Activated CD8-positive, alpha-beta memory T cell treated with anti-CD3 and anti-CD28 coated beads for 4 hours (primary cell): ENCODE measurements at places on chromosomes 5 and 9.

- no peak for DNase-seq
Measured at GRCh38 chr5:16538006-16538405, 72.4 kb upstream of the ZNF622 start.

- no peak for DNase-seq
Measured at GRCh38 chr9:38066914-38067858, 1.8 kb downstream of the SHB start.

- no peak for DNase-seq
Measured at GRCh38 chr5:86878250-86878649, 260.5 kb downstream of the COX7C start.

- no peak for DNase-seq
Measured at GRCh38 chr9:22452415-22453010, 5.9 kb downstream of the DMRTA1 start.

GRCh38 chr9:96612105-96612965, 7.3 kb downstream of the CDC14B start:
- no peak for DNase-seq

DNA sequence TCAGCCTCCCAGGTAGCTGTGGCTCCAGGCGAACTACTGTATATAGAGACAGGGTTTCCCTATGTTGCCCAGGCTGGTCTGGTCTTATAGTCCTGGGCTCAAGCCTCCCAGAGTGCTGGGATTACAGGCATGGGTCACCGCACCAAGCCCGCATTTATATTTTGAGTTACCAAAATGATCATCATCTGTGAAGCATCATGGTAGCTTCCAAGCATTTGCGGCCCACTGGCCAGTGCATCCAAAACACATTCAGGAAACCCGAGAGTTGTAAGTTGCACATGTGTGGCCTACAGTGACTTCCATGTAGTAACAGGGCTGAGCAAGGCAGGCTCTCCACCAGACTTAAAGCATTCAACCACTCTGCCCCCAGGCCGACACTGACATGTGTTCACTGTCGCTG, 2.3 kb downstream of the BRD3OS start:
- no peak for DNase-seq

DNA sequence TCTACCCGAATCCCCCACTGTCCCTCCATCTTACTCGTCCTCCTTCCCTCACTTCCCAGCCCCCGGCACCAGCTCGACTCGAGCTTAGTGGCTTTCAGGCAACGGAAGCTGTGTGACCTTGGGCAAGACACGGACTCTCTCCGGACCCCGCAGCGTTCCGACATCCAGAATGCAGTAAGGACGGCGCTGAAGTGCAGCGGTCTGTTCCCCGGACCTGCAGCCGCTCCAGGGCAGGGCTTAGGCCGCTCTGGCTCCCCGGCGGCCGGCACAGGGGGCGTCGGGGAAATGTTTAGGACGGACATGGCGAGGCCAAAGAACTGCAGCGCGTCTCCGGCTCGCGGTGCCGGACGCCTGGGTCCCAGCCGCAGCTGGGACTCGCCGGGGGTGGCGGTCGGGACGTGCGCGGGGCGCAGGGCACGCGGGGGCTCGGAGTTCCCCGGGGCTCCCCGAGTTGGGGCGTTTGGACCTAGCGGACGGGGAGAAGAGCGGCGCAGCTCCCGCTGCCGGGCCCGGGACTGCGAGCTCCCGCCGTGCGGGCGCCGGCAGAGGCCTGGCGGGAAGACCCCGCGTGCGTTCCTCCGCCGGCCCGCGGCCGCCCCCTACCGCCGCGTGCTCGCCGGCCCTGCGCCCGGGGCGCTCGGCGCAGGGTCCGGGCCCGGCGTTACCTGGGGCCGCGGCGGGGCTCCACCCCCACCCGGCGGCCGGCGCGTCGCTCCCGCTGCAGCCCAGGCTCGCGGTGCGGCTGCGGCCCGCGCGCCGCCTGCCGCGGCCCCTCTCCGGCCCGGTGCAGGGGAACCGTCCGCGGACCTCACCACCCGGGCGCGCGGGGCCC, 5.6 kb upstream of the RNF44 start:
- DNase-seq: no peak

DNA sequence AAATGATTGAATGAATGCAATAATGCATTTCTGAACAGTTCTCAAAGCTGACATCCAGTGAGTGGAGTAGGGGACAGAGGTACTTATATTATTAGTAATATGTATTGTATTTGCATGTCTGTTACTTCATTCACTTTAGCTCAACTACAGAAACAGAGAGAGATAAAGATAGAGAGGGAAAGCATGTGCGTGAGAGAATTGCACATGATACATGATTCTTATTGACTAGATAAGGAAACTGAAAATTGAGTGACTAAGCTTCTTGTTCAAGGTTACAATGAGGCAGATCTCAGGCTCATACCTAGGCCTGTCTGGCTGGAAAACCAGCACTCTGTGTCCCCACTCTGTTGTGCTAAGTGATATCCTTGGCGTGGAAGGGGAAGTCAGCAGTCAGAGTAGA, 337.7 kb upstream of the KLF4 start:
- no peak for DNase-seq

DNA sequence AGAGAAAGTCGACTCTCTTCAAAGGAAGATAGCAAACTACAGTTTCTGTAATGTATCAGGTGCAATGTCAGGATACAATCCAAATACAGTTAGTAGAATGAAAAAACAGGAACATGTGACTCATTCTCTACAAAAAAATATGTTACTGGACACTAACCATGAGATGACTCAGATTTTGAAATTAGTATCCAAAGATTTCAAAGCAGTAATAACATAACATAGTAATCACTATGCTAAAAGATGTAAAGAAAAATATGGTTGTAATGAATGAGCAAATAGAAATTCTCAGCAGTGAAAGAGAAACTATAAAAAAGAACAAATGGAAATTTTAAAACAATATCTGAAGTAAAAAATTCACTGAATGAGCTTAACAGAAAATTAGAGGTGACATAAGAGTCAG, 42.3 kb downstream of the SHOC1 start:
- no peak for DNase-seq

DNA sequence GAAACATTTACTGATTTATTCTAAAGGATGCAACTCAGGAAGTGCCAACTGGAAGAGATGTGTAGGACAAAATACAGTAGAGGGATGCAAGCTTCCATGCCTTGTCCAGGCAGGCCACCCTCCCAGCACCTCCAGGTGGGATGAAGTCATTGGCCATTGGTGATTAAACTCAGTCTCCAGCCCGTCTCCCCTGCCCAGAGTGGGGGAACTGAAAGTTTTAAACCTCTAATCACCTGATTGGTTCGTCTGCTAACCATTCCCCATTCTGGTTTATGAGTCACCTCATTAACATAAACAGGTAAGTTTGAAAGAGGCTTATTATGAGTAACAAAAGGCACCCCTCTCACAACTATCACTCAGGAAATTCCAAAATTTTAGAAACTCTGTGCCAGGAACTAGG, 8.1 kb downstream of the TNFAIP8 start:
- DNase-seq: no peak

DNA sequence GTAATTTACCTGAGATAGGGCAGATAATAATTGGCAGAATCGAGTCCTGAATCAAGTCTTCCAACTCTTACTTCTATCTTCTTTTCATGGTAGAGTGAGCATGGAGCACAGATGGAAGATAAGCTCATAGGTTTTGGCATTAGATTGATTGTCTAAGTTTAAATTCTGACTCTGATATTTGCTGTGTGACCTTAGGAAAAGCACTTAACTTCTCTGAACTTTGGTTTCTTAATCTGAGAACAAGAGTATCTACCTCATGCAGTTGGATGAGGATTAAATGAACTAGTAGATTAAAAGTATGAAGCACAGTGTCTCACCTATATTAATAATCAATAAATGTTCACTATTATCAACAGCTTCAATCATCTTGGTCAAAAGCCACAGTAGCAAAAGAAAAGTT, 9.4 kb upstream of the ASTN2 start:
- no peak for DNase-seq

GRCh38 chr5:140024928-140025327, 18.2 kb downstream of the NRG2 start:
- no peak for DNase-seq

DNA sequence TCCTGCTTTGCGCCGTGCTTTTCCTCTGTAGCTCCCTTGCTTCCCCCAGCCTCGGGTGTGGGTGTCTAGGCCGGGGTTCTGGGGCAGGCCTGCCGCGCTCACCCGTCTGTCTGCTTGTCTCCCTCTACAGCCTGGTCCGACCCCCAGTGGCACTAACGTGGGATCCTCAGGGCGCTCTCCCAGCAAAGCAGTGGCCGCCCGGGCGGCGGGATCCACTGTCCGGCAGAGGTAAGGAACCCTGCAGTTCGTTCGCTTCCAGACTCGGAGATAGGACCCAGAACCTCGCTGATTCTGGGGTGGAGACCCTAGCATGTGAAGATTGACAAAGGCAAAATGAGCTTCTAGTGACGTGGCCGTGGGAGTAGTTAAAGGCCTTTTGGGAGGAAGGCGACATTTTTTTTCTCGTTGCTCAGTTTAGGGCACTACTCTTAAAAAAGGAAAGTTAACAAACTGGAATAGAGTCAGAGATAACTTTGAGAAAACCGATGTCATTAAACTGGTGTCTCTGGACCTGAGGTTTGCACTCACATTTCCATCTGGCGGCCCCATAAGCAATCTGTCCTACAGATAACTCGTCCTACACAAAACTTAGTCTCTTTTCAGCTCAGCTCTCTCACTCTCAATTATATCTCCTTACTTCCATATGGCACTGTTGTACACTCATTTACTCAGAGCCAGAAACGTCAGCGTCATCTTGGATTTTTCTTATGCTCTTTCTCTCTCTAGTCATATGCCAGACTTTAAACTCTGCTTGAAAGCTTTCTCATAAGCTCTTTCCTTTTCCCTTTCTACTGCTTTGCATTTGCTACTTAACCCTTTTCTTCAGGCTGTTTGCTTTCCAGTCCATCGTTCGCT, 561 bp downstream of the SEC61B start:
- DNase-seq: no peak

DNA sequence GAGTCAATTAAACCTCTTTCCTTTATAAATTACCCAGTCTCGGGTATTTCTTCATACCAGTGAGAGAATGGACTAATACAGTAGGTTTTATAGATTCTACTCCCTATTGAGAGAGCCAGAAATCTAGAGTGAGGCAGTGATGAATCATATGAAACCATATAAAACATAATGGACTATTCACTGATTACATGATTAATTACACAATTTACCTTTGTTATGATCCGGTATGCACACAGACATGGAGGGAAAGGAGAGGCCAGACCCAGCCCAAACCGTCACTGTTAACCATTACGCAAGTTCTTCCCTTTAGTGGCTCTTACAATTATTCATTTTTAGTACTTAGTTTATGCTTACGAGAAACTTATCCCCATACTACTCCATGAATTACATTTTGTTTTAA, 205.0 kb downstream of the DNAH5 start:
- DNase-seq: no peak
